Activated CD8-positive, alpha-beta memory T cell treated with anti-CD3 and anti-CD28 coated beads for 48 hours (primary cell): ENCODE measurements at places on chromosomes 7 and 10.

DNA sequence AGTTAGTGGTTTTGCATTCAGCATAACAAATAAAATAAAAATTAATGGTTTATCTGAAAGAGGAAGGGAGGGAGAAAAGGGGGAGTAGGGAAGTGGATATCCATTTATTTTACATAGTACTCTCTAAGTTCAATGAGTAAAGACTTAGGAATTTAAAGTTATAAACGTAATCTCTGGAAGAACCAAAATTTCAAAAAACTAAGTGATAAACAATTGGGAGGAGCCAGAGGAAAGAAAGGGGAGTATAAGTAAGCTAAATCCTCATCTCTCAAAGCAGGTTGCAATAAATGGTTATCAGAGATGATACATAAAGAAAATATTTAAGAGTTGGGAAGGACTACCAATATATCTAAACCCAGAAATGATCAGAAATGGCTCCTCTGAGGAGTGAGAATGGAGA lies 46.4 kb downstream of the ANK3 start:
- DNase-seq, result no peak

GRCh38 chr10:6162589-6163356 lies 40.0 kb upstream of the PFKFB3 start:
- no peak for DNase-seq

GRCh38 chr10:50224330-50224952 lies 26.9 kb downstream of the ASAH2 start:
- no peak for DNase-seq

DNA sequence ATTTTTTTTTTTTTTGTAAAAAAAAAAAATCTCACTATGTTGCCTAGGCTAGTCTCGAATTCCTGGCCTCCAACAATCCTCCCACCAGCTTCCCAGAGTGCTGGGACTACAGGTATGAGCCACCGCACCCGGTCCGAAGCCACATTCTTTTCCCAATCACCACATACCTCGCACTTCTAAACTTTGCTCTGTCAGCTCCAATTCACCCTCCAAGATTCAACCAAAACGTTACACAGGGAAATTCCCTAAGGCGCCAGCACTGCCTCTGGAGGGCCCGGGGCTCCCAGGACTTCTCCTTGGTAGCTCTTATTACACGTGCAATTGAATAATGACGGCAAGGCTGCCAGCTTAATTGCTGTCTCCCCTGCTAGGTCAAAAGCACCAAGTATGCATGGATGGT lies 10.3 kb upstream of the DNAAF5 start:
- DNase-seq, result no peak

- DNase-seq, result no peak
Observed at GRCh38 chr7:100211342-100211780, 8.4 kb upstream of the PVRIG start.

DNA sequence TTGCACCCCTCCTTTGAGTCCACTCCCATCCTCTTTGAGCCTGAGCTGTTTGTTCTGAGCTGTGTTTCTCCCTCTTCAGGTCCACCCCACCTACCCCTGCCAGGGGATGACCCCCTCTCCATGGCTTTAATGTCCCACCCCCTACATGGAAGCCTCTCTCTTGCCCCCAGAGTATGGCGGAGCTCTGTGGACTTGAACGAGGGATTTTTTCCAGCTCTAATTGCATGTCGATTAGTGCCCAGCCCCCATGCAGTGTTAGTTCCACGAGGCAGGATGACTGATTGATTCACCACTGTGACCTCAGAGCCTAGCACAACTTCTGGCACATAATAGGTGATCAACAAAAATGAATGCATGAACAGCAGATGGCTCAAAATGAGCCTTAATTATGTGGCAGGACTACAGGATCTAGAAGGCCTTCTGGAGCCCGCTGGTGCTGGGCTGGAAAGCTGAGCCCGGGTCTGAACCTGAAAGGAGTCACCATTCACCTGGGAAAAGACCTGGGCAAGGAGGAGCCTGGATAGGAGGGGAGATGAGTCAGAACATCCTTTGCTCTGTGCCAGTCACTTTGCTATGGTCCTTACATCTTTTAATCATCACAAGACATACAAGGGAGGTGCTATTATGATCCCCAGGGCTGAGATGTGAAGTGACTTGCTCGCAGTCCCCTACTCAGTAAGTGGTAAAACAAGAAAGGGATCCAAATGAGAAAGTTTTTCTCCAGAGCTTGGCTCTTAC lies 17.1 kb upstream of the SLC18A2 start:
- DNase-seq, result no peak

DNA sequence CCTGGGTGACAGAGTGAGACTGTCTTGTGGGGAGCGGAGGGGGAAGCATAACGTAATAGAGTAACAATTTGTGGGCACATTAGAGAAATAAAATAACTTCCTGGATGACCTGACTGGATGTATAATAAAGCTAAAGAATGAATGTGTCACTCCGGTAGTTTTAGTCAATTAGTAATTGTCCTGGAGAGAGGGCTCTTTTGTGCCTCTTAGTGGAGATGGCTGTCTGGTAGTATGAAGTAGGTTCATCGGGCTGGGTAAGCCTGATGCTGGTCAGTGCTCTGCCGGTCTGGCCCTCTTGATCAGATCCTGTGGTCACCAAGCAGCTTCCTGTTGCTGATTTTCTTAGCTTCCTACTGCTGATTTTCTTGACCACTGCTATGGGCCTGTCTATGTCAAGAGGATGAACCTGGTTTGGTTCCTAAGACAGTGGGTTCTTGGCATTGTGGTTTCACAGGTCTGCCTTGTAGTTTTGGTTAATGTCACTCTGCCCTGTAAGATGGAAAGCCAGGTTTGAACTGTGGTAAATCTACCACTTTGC lies 34.1 kb downstream of the ZRANB1 start:
- no peak for DNase-seq

- no peak for DNase-seq
Observed at GRCh38 chr10:69817078-69817581, 15.4 kb downstream of the COL13A1 start.

- DNase-seq, result no peak
Observed at GRCh38 chr7:36141850-36142249, 11.2 kb upstream of the EEPD1 start.

DNA sequence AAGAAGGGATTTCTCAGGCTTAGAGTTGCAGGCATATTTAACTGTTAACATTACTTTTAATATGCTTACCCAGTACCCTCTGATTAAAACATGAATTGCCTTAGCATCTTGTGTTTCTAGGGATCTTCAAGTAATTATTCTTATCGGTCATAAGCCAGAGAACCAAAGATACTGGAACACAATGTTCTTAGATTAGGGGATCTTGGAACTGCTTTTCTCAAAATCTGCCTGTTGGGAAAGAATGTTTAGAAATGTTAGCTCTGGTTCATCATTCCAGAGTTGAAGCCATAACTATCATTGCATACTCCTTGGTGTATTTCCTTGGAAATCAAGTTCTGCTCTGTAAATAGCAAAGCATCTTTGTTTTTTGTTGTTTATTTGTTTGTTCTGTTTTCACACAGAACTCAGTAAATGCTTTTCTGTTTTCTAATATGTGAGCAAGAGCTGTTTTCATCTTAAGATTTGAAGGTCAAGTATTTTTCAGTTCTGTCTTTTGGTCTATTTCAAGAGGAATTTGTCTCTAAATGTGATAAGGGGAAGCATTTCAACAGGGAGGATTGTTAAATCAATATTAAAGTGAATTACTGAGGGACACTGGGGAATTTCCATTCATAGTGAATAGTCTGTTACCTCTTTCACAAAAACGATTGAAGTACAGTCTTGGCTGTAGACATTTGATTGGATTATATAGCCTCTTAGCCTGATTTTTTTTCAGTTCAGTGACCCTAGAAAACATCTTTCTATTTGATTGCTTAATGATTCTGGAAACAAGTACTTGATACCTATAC lies 103.2 kb upstream of the CYP26C1 start:
- DNase-seq, result no peak

DNA sequence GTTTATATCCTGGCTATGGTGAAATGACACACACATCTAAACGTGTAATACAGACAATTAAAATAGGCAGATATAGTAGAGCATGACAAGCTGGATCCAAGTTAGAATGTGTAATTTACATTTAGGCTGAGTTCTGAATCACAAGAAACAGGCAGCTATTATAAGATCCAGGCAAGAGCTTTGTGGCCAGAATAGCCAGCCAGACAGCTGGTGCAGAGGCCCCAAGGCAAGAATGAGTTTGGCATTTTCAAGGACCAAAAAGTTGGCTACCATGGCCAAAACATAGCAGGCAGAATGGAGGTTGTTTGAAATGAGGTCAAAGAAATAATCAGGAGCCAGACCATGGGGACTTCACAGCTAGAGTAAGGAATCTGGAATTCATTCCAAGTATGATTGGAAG lies 281.7 kb downstream of the MTERF1 start:
- no peak for DNase-seq
